Cerebellar nuclear complex (tissue), 1 donor: ENCODE measurements at places on chromosomes 6 and 20.

GRCh38 chr20:54624706-54625390 is 149.5 kb downstream of the DOK5 start:
- DNase-seq: no peak

DNA sequence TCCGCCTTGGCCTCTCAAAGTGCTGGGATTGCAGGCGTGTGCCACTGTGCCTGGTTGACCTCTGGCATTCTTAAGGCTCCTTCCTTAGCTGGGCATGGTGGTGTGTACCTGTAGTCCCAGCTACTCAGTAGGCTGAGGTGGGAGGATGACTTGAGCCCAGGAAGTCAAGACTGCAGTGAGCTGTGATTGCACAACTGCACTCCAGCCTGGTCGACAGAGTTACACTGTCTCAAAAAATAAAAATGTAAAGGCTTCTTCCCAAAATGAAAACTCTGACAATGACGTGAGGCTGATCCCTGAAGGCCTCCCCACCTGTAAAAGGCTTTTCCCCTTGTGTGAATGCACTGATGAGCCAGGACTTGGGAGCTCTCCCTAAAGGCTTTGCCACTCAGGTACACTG is 62.4 kb downstream of the ZBTB9 start:
- no peak for DNase-seq

DNA sequence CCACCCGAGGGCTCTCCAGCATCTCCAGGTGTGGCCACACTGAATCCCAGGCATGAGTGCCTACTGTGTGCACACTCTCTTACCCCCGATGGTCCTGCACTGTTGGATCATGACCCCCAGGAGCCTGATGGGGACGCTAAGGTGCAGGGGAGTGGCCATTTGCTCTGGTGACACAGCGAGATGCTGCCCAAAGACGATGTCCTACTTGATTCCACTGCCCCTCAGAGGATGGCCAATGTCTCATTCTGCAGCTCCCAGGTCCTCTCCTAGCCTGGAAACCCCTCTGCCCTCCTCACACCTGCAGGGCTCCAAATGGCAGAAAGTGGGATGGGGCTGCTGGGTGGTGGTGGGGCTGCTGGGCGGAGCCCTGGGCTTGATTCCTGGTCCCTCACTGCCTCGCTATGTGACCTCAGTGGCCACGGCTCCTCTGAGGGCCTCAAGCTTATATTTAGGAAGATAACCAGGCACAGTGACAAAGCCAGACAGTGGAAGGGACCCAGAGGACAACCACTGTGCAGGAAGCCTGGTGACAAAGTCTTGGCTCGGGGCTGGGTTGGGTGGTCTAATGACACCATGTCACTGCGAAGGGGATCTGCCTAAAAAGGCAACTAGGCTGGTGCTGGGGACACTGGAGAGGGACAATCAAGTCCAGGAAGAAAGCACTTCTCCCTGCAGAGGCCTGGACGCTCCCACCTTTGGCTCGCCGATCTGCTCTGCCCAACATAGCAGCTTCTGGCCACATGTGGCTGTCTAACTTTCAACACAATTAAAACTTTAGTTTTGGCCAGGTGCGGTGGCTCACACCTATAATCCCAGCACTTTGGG is 28.4 kb downstream of the TGM2 start:
- no peak for DNase-seq

GRCh38 chr20:22583773-22584521 is 425 bp downstream of the FOXA2 start:
- no peak for DNase-seq

DNA sequence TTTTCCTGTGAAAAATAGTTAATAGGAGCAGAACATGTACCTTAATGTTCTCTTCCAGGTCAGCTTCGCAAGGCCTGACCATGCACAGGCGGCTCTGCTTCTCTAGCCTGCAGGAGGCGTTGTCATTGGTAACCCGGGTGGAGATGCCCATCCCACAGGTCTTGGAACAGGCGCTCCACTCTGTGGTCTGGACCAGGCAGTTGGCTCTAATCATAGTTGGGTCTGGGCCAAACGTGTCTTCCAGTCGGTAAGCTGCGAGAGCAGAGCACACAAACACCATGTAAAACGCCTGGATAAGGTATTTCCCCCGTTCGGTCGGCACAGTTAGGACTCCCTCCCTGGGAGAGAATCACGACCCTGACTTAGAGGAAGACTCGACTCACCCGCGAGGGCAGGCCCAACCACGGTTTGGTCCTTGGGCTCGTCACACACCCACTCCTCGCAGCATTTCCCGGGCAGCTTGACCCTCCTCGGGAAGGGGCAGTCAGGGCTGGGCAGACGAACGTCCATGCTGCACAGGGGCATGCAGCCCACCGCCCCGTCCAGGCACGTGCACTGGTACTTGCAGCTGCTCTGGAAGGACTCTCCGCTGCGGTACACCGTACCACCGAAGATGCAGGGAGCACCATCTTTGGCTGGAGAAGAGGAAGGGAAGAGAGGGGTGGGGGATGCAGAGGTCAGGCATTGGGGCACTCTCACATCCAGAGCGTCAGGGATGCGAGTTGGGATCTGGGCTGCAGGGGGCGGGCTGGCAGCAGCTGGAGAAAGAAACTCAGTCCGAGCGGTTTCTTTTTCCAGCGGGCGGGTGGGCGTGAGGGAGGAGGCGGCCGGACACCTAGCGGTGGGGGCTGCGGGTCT is 1.0 kb downstream of the CCN2 start:
- no peak for DNase-seq

DNA sequence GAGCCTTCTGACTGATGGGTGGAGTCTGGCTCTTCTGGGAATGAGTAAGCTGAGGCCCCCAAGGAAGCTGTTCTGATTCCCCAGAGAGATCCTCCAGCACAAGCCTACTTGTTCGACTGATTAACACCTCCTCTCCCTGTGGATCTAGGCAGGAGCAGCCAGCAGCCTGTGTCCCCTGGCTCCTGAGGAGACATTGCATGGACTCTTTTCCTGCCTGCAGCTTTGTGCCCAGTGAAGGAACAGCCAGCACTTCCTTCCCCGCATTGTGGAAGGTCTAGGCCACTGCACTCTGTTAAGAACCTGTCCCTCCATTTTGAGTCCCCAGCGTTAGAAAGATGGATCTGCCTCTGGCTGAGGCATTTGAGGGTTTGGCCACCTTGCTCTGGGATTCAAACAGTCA is 29.1 kb downstream of the LRFN2 start:
- DNase-seq: no peak
